ENCODE measurements at places on chromosomes 1 and 21.

- DNase-seq, result no peak
Observed at GRCh38 chr1:6691507-6691906, 10.1 kb downstream of the DNAJC11 start.

DNA sequence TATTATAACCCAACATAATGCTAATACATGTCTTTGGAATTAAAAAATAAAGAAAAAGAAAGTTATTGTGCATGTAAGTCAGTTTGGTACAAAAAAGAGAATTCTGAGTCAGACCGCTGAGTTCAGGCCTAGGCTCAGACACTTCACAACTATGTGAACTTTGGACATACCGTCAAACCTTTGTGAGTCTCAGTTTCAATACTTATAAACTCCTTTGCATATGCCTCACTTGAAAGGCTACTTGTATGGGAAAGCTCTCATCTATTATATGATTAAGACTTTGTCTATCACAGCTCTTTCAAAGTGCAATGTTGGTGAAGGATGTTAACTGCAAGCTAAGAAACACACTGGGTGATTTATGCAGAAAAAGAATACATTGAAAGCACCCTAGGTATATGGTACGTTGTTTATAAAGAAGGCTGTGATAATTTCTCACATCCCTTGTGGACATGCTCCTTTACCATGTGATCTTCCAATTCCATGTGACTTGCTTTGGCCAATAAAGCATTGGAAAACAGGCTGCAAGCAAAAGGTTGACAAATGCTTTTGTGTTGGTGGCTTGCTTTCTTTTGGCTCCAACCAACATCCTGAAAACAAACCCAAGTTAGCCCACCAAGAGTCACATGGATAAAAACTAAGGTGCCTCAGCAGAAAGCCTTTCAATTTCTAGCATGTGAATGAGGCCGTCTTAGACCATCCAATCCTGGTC lies 49.6 kb downstream of the INTS7 start:
- DNase-seq, result no peak

DNA sequence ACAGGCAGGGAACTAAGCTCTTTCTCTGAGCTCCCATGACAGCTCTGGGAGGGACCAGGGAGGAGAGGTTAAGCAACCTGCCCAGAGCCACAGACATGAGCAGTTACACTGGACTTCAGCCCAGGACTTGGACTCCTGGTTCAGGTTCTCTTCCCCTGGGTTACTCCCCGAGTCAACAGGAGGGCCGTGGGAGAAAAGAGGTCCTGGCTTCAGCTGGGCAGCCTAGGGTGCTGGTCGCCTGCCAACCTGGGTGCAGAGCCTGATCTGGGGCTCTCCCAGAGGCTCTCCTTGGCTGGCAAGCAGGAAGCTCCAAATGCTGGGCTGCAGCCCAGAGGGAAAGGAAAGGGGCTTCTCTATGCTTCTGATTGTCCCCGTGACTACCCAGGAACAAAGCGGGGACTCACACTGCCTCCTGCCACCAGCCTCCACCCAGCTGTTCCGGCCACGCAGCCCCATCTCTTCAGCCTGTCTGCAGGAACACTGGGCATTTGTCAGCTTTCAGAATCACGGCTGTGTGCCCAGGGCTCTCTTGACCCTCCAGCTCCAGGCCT lies 141.8 kb downstream of the HIVEP3 start:
- no peak for DNase-seq

- DNase-seq, result no peak
Observed at GRCh38 chr1:218049641-218050040, 235.5 kb upstream of the RRP15 start.

DNA sequence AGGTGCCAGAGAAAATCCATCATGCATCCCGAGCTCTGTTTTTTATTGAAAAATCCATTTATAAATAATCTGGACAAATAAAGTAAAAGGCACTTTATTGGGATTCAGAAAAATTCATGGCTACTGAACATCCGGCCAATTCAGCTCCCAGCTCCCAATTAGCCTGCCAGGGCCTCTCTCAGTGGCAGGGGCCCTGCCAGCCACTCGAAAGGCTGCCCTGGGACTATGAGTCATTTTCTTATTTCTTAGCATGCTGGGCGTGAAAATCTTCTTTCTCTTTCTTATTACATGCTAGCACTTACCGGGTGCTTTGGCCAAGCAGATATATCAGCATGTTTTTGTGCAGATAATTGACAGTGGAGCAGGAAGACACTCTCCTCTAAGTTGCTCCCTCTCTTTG lies 283.3 kb downstream of the CAMTA1 start:
- no peak for DNase-seq

DNA sequence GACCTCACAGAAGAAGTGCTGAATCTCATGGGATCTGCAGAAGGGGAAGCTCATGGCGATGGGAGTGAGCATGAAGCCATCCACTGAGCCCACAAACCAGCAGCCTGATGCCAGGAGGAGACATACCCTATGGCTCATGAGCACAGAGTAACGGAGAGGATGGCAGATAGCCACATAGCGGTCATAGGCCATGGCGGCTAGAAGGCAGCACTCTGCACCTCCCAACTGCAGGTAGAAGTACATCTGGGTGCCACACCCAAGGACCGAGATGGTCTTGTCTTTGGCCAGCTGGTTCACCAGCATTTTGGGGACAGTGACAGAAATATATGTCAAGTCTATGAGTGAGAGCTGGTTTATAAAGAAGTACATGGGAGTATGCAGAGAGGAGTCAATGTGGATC lies 4.3 kb downstream of the OR2T10 start:
- DNase-seq, result no peak

- DNase-seq, result no peak
Observed at GRCh38 chr1:219446288-219446687, 166.6 kb downstream of the ZC3H11B start.

DNA sequence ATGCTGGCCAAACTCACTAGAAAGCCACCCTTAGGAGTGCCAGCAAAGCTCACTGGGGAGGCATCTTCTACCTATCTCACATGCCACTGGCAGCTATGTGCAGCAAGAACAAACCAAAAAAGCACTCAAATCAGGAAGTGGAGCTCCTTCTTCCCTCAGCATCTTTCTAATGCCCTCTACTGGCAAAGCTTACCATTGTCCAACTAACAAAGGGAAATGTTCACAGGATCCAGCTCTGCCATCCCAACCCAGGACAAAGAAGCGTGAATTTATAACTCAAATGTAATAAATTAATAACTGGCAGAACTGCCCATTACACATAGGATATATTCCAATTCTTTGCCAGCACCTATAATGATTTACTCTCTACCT lies 38.9 kb downstream of the LEPR start:
- no peak for DNase-seq

- no peak for DNase-seq
Observed at GRCh38 chr1:53068314-53069099, 6.5 kb downstream of the PODN start.

- no peak for DNase-seq
Observed at GRCh38 chr1:220775240-220775853, 11.4 kb upstream of the MTARC1 start.

- peak; percentile 29 for DNase-seq
Observed at GRCh38 chr1:39955547-39956539, 898 bp downstream of the MFSD2A start.

DNA sequence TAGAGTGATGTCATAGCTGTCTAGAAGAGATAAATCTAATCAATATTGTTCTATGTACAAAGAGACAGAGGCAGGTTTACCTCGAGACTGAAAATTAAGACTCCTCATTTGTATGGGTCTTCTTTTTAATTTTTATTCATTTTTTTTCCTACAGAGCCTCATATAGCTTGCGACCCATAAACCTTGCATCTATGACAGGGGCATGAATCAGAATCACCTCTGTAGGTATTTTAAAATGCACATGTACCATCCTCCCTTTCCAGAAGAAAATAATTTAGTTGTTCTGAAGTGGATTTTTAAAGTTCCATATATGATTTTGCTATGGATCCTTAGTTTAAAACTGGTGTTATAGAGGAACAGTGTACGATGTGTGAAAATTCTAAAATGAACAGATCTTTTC lies 64.5 kb downstream of the KCNK2 start:
- DNase-seq, result no peak

DNA sequence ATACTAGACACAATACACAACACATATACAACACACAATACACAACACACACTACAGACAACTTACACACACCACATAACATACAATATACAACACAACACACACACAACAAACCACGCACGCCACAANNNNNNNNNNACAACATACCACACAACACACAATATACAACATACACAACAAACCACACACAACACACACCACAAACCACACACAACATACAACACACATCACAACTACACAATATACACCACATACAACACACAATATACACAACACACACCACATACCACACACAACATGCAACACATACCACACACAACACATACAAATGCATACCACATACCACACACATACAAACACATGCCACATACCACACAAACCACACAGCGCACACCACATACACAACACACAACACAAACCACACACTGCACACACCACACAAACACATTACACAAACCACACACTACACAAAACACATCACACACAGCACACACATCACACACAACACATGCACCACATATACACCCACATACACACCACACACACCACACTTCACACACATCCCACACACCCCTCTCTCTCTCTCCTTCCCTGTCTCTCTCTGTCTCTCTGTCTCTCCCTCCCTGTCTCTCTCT lies 108.3 kb downstream of the ETS2 start:
- DNase-seq, result no peak

- no peak for DNase-seq
Observed at GRCh38 chr1:31507676-31508530, 68.4 kb upstream of the TINAGL1 start.

- no peak for DNase-seq
Observed at GRCh38 chr1:47699492-47700235, 261.8 kb downstream of the FOXD2 start.

DNA sequence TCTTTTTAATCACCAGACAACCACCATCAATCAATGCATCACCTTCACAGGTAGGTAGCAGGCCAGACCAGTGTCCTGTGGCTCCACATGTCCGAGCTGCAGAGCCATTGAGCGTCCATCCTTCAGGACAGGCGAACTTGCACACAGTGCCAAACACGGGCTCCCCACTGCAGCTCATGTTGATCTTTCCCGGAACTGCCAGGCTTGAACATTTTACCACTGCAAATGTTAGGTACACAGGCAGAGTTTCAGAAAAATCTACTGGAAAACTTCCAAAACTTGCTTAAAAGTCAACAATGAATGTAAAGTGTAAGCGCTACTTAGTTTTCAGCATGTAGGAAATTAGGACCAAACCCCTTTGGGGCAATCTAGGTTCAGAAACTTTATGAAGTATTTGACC lies 6.6 kb downstream of the SELE start:
- DNase-seq, result no peak

DNA sequence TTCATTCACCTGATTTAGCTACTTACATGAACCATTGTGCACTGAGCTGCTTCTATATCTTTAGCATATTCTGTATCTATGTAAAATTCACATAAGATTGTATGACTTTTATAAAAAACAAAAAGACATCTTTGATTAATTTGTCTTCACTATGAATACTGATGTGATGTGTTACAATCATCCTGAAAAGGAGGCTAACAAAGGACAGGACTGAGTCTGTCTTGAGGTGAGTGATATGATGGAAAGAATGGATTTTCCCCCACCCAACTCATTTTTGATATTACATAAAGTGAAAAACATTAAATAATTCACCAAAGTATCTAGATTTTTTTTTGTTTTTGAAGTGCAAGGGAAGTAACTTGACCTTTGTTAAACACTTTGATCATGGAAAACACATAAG lies 9.8 kb downstream of the PTPRC start:
- DNase-seq, result no peak

GRCh38 chr1:56424744-56425493 lies 154.4 kb downstream of the PLPP3 start:
- no peak for DNase-seq

- no peak for DNase-seq
Observed at GRCh38 chr1:109897259-109897955, 13.2 kb upstream of the CSF1 start.

- DNase-seq, result peak; percentile 44
Observed at GRCh38 chr1:226798427-226799411, 59.6 kb upstream of the ITPKB start.

- no peak for DNase-seq
Observed at GRCh38 chr21:34582506-34583150, 32.3 kb downstream of the RCAN1 start.

GRCh38 chr1:203768256-203768655 lies 3.3 kb downstream of the LAX1 start:
- no peak for DNase-seq

GRCh38 chr1:156677616-156678596 lies 699 bp upstream of the NES start:
- DNase-seq, result no peak

GRCh38 chr1:8905582-8906191 lies 27.2 kb upstream of the ENO1 start:
- DNase-seq, result no peak

- DNase-seq, result no peak
Observed at GRCh38 chr1:87084244-87084836, 169.9 kb downstream of the HS2ST1 start.

GRCh38 chr1:234271243-234271606 lies 102.0 kb upstream of the COA6 start:
- no peak for DNase-seq

- no peak for DNase-seq
Observed at GRCh38 chr1:109481646-109482045, 2.1 kb upstream of the ATXN7L2 start.

DNA sequence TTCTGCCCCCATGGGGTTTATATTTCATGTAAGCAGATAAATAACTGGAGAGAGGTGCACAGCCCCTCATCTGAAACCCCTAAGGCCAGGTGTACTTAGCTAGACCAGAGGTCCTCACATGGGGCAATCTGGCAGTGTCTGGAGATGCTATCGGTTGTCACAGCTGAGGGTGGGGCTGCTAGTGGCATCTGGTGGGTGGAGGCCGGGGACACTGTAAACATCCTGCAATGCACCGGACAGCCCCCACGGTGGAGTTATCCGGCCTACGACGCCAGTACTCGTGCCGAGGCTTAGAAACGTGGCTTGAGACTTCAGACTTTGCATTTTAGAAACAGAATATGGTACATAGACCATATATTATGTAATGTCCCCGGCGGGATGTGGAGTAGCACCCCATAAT lies 186.5 kb upstream of the VAMP3 start:
- no peak for DNase-seq

GRCh38 chr1:3889936-3890335 lies 10.1 kb downstream of the C1orf174 start:
- DNase-seq, result no peak

DNA sequence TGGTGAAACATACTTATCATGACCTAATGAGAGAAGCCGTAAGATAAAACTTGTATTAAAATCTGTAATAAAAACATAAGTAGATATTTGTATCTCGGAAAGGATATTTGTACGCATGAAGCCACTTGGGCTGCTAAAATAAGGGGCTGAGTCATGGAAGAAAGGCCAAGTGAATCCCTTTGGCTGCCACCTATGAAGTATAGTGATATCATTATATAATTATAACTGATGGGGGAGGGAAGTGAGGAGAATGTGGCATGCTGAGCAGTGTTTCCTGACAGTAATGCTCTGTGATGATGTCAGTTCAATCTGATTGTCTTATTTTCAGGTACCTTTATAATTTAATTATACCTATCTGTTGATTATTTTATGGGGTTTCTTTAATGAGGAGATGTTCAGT lies 13.6 kb downstream of the RWDD3 start:
- no peak for DNase-seq
